ENCODE measurements at places on chromosomes 5 and 9.

DNA sequence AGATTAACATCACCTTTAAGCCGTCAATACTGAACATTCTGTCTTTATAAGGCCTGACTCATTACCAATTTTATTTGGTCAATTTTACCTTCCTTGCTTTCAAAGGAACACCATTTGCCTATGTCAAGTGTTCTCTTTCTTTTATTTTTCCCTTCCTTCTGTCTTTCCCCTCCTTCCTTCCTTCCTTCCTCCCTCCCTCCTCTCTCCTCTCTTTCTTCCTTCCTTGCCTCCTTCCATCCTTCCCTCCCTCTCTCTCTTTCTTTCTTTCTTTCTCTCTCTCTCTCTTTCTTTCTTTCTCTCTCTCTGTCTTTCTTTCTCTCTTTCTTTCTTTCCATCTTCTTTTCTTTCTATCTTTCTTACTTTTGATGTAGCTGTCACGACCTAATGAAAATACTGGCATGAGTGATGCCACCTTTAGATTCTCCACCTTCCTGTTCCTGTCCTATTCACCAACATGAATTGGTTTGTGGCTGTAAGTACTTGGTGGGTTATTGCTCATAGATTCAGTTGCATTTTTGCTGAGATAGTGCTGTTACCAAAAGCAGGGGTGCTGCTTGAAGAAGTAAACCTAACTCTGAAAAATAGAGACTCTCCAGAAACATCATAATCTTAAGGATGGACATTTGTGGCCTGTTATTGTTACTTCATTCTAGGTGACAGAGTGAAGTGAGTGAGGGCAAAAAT, 33.8 kb downstream of the DOCK8 start:
- no peak for DNase-seq

DNA sequence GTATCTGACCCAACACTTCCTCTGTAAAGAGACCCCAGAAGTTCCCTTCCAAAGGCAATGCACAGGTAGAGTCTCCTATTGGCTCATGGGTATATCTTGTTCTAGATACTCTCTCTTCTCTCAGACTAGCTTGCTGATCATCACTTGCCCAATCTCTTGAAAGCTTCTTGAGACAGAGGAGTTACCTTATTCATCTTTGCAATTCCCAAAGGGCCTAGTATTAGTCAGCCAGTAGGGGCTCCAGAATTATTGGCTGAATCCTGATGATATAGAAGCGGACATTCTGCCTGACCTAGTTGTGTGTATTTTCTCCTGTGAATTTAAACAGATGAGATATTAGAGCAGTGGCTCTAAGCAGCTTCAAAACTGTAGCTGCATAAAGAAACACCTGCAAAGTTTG, 304.0 kb upstream of the KLF4 start:
- DNase-seq = no peak

- no peak for DNase-seq
Measured at GRCh38 chr5:153558957-153559356, 68.5 kb downstream of the GRIA1 start.

DNA sequence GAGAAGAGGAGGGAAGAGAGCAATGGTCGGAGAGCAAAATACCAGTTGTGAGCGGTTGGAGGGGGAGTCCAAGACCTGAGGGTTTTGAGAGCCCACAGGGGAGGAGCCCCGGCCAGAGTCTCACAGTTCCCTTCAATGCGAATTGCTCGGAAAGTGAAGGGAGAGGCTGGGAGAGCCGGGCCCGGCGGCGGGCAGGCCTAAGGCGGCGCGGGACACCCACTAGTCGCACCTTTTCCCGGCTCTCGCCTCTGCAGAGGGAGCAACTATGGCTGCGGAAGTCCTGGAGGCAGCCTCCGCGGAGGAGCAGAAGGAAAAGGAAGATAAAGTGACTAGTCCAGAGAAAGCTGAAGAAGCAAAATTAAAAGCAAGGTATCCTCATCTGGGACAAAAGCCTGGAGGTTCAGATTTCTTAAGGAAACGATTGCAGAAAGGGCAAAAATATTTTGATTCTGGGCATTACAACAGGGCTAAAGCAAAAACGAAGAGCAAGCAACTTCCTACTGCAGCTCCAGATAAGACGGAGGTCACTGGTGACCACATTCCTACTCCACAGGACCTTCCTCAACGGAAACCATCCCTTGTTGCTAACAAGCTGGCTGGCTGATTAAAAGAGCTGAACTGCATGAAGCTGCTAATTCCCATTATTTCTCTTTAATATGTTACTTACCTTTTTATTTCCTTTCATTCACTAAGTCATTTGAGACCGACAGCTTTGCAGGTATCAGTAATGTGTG, 6.5 kb upstream of the BTNL3 start:
- no peak for DNase-seq

DNA sequence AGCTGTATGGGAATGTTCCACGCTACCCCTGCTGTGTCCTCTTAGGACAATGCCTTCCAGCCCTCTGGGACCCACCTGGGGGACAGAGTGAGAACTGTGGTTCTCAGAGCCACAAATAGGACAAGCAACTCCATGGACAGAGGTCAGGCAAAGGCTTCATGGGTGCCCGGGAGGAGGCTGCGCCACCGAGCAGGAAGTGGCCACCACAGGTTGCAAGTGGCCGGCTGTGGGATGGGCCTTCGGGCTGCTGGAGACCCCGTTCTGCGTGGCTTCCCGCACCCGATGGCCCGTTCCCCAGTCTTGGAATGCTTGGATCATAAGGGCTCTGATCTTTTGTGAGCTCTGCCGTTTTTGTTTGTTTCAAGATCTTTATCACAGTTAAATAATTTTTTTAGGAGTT, 118.8 kb downstream of the BOD1 start:
- no peak for DNase-seq

DNA sequence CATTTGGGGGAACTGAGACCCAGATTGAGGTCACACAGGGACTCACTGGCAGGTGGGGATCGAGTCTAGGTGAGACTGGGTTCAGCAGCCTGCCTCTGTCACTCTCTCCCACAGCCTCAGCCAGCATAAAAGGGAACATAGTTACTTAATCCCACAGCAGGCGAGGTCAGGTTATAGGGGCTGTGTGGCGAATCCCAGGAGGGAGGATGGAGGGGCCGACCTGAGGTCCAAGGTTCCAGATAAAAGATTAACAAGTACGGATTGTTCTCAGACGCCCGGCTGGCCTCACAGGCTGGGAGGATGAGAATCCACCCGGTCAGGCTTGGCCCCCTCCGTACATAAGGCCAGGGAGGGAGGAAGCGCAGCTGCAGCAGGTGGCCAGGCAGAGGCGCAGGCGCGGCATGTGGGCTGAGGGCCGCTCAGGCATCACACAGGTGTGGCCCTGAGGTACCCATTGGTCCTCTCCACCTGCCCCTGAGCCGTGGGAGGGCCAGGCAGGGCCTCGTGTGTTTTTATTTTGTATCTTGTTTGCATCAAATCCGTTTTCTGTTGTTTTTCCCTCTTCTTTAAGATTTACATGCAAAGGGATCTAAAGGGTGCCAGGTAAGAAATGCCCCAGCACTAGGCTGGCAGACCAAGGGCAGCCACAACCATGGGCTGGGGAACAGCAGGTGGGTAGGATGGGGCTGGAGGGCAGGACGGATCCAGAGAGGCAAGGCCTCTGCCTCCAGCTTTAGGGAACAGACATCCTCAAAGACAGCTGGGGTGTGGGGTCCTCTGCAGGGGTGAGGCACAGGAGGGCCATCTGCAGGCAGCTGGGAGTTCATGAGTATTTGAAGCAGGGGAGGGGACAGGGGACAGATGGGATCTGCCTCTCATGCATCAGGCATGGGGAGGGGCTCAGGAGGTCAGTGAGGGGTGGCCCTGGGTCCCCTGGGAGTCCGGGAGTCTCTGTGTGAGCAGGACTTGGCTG, 3.6 kb downstream of the SUSD3 start:
- DNase-seq = peak; percentile 31

DNA sequence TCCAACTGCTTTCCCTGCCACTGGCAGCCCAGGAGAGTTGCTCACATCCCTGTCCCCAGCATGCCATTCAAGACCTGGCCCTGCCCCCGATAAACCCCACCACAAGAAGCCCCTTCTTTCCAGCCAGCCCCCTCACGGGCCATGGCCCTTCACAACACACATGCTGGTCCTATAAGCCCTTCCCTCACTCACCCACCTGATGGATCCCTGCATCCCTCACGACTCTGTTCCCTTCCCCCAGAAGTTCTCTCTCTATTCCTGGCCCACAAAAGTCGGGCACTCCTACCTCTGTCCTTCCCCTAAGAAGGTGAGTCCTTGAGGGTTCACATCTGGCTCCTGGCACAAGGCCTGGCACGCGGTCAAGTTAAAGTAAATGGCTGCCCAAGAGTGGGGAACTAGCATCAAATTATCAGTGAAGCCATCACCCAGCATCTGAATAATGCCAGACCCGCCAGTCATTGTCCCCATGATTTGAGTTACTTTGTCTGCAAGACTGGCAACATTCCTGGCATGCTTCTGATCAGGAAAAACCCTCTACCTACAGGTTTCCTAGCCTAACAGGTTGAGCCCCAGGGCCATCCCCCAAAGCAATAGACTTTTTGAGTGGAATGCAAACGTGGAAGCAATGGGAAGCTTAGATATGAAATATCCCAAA, 65.9 kb downstream of the CRB2 start:
- DNase-seq = no peak

GRCh38 chr9:86285261-86285660, 2.9 kb upstream of the ISCA1 start:
- no peak for DNase-seq

- no peak for DNase-seq
Measured at GRCh38 chr9:80932181-80932580, 757.2 kb downstream of the TLE1 start.

GRCh38 chr9:101604296-101604695, 9.5 kb upstream of the PPP3R2 start:
- DNase-seq = no peak

DNA sequence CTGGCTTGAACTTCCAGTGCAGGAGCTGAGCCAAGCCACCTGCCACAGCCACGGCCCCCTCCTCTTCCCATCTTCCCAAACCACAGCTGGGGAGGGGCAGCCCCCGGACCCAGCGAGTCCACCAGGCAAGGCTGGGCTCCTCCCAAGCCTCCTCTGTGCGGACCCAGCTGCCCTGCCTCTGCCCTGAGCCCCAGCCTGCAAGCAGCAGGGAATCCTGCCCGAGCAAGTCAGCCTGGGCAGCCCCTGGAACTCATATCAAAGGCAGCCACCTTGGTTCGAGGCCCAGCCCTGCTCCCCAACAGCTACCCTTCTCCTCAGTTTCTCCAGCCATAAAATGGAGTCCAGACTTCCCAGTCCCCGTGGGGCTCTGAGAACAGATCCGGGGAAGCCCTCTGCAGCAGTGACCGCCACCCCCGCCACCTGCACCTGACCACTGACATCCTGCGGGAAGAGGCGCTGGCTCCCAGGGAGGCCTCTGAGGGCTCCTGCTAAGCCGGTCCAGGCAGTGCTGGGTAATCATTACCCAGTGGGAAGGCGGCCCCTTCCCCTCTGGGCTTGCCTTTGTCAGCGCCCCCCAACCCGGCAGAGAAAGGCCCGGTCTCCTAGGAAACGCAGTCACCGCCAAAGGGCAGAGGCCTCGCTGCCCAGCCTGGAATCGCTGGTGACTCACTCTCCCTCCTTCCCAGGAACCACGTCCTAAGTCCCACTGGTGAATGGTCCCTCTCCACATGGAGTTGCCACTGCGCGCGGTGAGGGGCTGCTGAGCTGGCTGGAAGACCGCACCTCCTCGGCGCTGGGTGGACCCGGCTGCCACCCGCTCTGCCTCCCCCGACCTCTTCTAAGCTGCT, 1.5 kb downstream of the VAV2 start:
- no peak for DNase-seq

- no peak for DNase-seq
Measured at GRCh38 chr9:93132287-93132927, 1.6 kb downstream of the NINJ1 start.

DNA sequence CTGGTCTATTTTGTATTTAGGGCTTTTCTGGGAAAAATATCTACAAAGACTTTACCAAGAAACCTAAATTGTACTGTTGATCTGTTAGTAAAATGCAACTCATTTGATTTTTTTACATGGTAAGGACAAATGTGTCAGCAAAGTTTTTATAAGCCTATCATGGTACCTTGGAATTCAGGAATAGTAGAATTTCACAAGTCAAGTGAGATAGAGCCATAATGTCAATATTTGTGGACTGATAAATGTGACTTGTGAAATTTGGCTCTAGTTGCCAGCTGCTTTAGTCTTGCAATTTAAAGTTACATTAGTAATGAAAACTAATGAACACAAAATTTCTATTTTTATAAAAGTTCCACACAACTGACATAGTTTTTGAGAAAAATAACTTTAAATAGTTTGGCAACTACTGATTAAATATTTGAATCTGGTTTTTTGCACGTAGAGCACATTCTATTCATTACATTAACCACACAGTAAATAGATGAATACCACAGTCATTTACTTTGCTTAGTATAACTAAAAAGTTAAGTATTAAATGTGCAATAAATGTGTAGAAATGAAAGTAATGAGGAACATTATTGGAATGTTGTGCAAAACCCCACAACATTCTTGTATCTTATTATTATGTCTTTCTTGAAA, 41.2 kb upstream of the RIOK2 start:
- no peak for DNase-seq

GRCh38 chr5:589173-589572, 23.0 kb upstream of the CEP72 start:
- DNase-seq = no peak

DNA sequence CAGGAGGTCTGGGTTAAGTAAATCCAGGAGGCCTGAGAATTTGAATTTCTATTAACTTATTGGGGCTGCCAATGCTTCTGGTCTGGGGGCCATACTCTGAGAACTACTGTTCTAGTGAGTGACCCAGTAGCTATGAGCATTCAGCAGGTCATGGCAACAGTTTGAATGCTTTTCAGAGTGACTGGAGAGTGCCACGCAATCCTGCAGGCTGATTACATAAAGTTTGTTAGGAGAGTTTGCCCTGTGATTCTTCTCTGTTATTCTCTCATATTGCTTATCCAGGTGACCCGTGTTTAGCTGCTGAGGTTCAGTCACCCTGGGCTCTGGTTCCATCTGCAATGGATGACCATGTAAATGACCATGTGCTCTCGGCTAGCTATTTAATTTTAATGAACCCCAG, 22.2 kb upstream of the TMED7 start:
- no peak for DNase-seq

- DNase-seq = no peak
Measured at GRCh38 chr5:171549274-171549673, 129.8 kb downstream of the FGF18 start.

DNA sequence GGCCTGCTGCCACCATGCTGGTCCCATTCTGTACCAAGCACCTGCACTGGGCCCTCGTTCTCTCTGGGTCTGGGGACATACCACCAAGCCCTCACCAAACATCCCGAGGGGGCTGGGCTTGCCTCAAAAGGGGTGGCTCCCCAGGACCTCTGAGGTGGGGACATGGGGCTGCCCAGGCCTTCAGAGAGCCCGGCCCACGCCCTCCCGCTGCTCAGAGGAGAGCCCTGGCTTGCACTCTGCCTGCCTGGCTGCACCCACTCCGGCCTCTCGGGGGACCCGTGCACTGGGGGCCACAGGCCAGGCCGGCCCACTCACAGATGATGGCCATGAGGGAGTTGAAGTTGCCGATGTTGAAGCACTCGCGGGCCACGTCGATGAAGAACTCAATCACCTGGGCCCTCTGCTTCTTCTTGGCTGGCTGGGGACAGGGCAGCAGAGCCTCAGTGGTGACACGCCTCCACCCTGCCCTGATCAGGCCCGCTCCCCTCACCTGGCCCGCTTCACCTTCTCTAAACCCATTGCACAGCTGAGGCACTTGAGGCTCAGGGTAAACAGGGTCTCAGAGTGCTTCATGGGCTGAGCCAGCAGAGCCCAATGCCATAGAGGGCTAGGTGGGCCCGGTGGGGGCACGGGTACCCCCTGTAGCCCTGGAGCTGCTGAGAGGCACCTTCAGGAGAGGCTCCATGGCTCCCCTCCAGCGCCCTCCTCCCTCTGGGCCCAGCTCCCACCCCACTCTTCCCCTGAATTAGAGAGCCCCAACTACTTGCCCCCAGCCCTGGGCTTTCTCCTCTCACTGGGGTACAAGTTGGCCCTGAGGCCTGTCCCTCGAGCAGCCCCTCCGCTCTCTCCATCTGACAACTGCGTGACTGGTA, 47.7 kb upstream of the RNF130 start:
- DNase-seq = no peak
